Melanocyte of skin (primary cell): ENCODE measurements at places on chromosomes 5 and 9. TPM values are rescaled to one million over a fixed set of nuclear protein-coding genes. Genes with fewer than 3 reads are reported as not detected.

The LEAP2 gene
- total RNA-seq = 0.67 and 0.77 TPM in 2 replicates

The PPP3R2 gene
- total RNA-seq = not detected in 2 replicates

The LHFPL2 gene
- total RNA-seq = 78.3 and 79.3 TPM in 2 replicates

The C5orf46 gene
- total RNA-seq = not detected in 2 replicates

The HABP4 gene
- 10.0 and 13.0 TPM in 2 replicates for total RNA-seq

The CAMSAP1 gene
- total RNA-seq = 17.2 and 32.0 TPM in 2 replicates

The TMEM252 gene
- not detected in 2 replicates for total RNA-seq

The HACD4 gene
- 3.4 and 4.7 TPM in 2 replicates for total RNA-seq

The HMHB1 gene
- total RNA-seq = not detected in 2 replicates

The GLDC gene
- 46.0 and 47.7 TPM in 2 replicates for total RNA-seq

The KDM3B gene
- 52.9 and 55.5 TPM in 2 replicates for total RNA-seq

The KIF27 gene
- total RNA-seq = 2.0 and 2.3 TPM in 2 replicates

The OBP2B gene
- not detected in 2 replicates for total RNA-seq

The DPYSL3 gene
- total RNA-seq = 4.1 and 5.8 TPM in 2 replicates

The LECT2 gene
- total RNA-seq = not detected in 2 replicates

The LCN12 gene
- not detected in 2 replicates for total RNA-seq

The SOWAHA gene
- not detected in 2 replicates for total RNA-seq

The SLC45A2 gene
- 209 and 347 TPM in 2 replicates for total RNA-seq
